ENCODE measurements at places on chromosomes 6 and 20.

- DNase-seq = no peak
These were observed 90.4 kb downstream of the BCKDHB start for GRCh38 chr6:80196906-80197305.

DNA sequence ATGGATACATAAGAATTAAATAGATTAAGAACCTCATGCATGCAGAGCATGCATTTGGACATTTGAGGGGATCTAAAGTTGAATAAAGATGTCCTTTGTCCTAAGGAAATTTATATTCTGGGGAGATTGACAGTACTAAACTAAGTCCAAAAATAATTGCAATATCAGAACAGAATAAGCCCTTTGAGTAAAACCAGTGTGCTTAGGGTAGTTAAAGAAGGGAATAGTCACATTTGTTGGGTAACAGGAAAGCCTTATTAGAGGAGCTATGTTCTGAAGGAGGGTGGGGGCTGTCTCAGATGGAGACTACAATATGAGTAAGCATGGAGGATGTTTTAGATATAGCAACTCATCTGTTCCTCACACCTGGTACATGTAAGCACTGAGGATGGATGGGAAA, 35.8 kb downstream of the CDC5L start:
- no peak for DNase-seq

DNA sequence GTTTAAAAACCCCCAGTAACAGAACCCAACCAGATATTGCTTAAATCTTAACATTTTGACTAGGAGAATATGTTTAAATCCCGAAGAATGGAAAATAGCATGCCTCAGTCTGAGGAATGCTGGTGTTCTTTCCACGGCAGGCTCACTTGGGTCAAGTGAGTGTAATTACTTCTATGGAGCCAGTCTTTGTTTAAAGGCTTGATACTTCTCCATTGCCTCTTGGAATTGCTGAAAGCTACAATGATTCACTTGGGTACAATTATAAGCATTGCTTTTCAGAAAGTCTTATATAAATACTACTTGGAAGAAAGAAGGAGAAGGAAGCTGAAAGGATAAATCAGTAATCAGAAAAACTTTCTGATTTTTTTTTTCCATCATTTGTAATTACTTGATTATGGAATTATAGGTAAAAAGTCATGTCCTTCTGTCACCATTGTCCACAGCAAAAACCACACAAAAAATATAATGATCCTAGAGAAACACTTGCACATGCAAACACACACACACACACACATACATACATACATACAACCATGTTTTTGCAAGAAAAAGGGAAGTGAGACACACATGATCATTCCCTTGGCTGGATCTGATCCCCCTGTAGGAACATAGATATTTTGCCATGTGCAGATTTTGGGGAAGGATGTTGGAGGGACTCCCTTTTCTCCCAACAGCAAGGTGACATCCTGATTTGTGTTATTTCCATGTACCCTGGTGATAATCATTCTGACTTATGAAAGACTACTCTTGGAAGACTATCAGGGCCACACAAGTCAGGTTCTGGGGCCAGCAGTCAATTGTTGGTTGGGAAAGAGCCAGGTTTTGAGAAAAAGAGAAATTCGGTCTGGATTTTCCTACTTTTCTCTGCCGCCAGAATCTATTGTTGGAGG, 396.0 kb upstream of the BTBD3 start:
- no peak for DNase-seq

- DNase-seq = no peak
These were observed 269.9 kb upstream of the SUPT3H start for GRCh38 chr6:45647341-45648261.

- no peak for DNase-seq
These were observed 7.0 kb downstream of the ENPP4 start for GRCh38 chr6:46136831-46137230.

DNA sequence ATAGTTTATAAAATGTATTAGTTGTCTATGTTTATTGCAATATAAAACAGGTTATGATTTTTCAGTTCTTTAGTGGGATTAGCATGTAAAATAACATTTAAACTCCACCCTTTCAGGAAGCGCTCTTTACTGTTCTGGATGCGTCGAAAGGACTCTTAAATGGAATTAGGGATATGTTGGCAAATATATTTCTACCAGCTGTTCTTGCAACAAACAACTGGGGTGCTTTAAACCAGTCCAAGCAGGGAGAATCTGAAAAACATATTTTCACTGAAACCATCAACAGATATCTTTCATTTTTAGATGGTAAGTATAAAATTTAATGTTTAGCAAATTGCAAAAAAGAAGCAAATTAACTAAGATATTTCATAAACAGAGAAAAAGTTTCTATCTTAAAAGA, 21.8 kb downstream of the DNAH8 start:
- no peak for DNase-seq

- no peak for DNase-seq
These were observed 28.5 kb upstream of the ERVFRD-1 start for GRCh38 chr6:11140056-11140455.

GRCh38 chr6:170080828-170081371, 210.0 kb downstream of the DLL1 start:
- DNase-seq = no peak

- no peak for DNase-seq
These were observed 9.4 kb upstream of the TRIB3 start for GRCh38 chr20:370977-371754.

DNA sequence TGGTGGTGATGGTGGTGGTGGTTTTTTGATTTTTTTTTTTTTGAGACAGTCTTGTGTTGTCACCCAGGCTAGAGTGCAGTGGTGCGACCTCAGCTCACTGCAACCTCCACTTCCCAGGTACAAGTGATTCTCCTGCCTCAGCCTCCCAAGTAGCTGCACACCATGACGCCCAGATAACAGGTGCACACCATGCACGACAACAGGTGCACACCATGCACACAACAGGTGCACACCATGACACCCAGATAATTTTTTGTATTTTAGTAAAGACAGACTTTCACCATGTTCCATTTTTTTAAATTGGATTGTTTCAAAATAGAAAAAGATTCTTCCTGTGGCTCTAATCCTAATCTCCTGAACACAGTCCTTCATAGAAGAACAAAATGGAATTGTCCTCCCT, 257.9 kb downstream of the ALDH8A1 start:
- no peak for DNase-seq

- DNase-seq = no peak
These were observed 1.3 kb upstream of the LRRC1 start for GRCh38 chr6:53793318-53794136.

DNA sequence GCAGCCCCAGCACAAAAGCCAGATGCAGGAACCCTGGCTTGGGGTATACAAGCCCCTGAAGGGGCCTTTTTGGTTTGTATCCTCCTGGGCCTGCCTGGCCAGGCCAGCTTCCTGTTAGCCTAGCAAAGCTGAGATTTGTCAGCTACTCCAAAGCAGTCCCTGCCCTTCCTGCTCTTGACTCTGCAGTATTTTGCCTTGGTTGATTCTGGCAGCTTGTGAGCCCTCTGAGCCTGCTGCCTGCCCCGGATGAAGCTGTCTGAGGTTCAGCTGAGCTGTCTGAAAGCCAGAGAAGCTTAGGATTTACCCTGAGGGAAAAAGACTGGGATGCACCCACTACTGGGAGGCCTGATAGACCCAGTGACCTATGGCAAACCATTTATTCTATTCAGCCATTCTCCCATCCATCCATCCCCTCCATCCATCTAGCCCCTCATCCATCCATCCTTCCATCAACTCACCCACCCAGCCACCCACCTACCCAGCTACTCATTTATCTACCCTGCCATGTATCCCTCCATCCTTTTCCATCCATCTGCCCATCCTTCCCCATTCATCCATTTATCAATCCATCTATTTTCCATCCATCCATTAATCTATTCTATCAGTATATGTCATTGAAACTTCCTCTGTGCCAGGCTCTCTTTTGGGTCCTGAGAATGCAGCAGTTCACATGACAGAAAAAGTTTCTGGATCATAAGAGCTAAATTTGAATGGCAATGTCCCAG, 307.5 kb downstream of the DHX35 start:
- DNase-seq = no peak

- DNase-seq = no peak
These were observed 337.7 kb upstream of the PRND start for GRCh38 chr20:4383961-4384360.

DNA sequence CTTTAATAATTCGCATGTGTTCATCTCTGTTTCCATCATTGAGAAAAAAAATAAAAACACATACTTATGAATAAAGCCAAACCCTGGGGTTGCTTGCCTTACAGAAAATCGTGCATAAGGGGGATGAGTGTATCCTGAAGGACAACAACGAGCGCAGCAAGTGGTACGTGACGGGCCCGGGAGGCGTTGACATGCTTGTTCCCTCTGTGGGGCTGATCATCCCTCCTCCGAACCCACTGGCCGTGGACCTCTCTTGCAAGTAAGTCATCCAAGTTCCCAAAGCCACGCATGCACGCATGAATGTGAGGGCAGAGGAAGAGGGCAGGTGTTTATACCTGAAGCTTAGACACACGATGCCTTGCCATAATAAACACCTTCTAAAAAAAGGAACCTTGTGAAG, 20.9 kb upstream of the SNRNP48 start:
- no peak for DNase-seq

DNA sequence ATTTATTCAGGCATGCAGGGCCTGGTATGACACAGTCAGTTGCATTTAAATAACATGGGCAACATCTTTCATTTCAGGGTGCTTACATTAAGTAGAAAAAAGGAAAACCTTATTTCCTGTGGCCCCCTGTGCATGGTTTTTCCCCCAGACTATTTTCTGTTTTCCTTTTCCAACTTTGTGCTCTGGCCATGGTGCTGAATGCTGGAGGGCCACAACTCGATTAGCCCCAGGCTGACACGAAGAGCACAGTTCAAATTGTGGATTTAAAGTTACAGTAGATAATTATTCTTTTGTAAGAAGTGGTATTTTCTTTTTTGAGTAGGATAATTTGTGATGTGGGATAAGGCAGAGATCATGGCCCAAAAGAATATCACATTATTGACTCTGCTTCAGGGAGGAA, 332.0 kb downstream of the HAO1 start:
- DNase-seq = no peak
